Amygdala (tissue), 56 donors: ENCODE measurements at places on chromosomes 11 and 22.

DNA sequence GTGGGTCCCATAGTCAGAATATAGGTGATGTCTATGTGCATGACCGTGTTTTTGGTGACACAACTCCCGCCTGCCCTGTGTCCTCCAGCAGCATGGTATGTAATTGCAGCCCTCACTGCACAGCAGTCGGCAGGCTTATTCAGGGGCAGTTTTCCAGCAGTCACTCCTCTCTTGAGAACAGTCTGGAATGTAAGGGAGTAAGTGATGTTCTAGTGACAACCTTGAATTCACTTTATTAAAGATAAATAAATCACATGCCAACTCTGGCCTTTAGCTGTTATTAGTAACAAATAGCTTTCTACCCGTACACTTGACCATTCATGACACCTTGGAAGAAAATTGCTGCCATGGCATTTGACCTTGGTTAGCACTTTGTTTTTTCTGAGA, 27.9 kb downstream of the ZNRF3 start:
- DNase-seq = no peak

DNA sequence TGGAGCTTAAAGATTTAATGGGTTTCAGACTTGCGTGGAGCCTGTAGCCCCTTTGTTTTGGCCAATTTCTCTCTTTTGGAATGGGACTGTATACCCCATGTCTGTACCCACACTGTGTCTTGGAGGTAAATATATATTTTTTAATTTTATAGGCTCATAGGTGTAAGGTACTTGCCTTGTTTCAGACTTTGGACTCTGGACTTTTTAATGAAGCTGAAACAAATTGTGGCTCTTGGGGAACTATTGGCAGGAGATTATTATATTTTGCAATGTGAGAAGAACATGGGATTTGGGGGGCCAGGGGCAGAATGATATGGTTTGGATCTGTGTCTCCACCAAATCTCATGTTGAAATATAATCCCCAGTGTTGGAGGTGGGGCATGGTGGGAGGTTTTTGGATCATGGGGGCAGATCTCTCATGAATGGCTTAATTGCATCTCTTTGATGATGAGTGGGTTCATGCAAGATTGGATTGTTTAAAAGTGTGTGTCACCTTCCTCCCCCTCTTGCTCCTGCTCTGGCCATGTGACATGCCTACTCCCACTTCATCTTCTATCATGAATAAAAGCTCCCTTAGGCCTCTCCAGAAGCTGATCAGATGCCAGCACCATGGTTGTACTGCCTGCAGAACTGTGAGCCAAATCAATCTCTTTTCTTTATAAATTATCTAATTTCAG, 74.1 kb upstream of the ARHGAP20 start:
- no peak for DNase-seq

DNA sequence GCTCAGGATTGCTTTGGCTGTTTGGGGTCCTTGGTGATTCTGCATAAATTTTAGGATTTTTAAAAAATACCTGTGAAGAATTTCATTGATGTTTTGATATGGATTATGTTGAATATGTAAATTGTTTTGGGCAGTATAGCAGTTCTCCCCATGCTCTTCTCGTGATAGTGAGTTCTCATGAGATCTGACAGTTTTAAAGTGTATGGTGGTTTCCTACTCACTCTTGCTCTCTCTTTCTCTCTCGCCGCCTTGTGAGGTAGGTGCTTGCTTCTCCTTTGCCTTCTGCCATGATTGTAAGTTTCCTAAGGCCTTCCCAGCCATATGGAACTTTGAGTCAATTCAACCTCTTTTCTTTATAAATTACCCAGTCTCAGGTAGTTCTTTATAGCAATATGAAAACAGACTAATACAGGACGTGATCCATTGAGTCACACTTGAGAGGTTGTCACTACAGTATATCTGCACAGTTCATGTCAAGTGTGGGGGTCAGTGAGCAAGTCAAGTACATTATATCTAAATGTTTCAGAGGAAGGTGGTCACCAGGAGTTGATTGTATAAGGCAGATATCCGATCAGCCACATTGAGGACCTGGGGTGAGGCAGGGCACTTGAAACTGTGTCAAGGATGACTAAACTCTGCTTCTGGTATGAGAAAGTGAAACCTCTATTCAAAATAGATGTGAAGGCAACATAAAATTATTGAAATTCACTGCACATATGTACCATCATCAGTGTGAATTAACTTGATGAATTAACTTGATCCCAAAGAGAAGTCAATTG, 70.7 kb upstream of the CCDC179 start:
- no peak for DNase-seq

GRCh38 chr11:10930224-10930971, 72.5 kb upstream of the ZBED5 start:
- no peak for DNase-seq

DNA sequence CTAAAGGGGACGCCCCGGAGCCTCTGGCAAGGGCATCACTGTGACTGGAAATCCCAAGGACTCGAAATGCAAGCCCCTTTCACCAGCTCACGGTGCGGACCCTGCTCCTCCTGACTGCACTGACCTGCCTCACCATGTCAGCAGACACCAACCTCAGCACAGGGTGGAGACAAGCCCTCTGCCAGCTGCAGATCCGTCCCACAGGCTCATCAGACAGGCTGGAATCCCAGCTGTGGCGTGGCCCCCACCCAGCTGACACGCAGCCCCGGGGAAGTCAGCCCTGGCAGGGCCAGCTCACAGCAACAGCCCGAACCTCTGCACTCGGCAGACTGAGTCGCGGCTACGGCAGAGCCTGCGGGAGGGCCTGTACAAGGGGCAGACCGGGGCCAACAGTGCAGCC, 36.8 kb downstream of the BRD1 start:
- DNase-seq = no peak

- DNase-seq = no peak
Observed at GRCh38 chr22:25437414-25438160, 126.9 kb upstream of the GRK3 start.

- no peak for DNase-seq
Observed at GRCh38 chr11:134474942-134475341, 62.9 kb upstream of the B3GAT1 start.

GRCh38 chr11:108616549-108616948, 23.0 kb upstream of the EXPH5 start:
- DNase-seq = no peak

DNA sequence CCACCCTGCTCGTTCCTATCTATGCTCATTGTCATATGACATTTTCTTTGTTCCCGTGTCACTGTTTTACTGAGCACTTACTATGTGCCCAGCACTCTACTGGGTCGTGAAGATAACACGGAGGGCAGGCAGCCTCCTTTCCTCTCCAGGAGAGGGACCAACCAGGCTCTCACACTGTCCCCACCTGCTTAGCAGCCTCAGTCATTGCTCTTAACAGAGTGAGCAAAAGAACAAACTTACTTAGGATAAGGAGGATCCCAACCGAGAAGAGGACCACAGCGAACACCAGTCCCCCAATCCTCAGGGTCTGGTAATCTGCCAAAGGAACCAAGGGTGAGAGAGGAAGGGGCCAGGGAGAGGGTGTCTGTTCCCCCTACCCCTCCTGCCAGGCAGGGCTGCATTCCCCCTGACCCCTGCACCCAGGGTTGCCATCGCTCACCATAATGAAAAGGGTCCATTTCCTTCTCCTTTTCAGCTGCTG, 17.0 kb upstream of the FXYD2 start:
- DNase-seq = no peak

DNA sequence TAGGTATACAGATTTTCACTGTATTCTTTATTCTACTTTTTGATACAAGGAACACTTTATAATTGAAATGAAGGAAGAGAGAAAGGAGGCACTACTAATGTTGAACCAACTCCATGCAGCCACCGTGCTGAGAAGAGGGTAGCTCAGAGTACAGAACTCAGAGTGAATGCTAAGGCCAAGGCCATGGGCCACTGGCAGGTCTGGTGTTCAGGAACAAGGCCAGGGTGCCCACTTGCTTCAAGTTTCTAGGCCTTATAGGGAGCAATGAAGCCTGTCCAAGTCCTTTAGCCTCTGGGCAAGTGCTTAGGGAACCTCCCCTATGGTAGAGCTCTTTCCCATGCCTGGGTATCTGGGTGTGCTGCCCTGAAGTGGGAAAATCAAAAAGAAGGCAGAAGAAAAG, 235.0 kb downstream of the TENM4 start:
- DNase-seq = no peak

DNA sequence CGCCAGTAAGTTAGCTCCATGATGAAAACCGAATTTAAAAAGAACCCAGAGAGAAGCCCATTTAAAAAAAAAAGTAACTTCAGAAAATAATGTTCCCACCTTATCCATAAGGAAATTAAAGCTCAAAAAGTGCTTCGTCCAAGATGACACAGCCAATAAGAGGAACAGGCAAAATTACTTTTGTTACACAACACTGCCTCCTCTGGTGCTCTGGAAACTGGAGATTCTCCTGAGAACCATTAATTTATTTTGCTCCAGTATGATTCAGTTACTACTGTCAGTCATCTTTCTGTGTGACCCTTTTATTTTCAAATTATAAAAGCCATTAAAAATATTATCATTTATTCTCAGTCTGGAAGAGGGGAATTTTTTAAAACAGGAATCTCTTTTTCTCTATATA, 2.0 kb downstream of the IFT27 start:
- no peak for DNase-seq

GRCh38 chr11:2252018-2252417, 18.4 kb downstream of the ASCL2 start:
- DNase-seq = no peak

GRCh38 chr11:75513250-75513649, 12.5 kb downstream of the GDPD5 start:
- no peak for DNase-seq

- no peak for DNase-seq
Observed at GRCh38 chr11:9601037-9601875, 27.8 kb downstream of the WEE1 start.

GRCh38 chr11:95559899-95560298, 229.7 kb downstream of the FAM76B start:
- DNase-seq = no peak

DNA sequence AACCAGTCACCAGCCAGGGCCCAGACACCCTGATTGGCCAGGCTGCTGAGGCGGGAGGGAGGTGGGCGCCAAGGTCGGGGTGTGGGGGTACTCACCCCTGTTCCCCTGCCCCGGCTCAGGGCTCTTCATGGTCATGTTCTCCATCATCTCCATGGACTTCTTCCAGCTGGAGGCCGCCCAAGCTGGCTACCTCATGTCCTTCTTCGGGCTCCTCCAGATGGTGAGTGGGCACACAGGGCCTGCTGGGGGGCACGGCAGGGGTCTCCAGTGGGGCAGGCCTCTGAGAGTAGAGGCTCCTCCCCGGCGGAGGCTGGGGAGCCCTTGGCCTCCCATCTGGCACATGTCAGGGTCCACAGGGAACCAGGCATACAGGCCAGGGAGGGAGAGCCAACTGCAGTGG, 10.0 kb downstream of the PHLDA2 start:
- no peak for DNase-seq

GRCh38 chr11:2914455-2915195, 14.6 kb downstream of the PHLDA2 start:
- no peak for DNase-seq

DNA sequence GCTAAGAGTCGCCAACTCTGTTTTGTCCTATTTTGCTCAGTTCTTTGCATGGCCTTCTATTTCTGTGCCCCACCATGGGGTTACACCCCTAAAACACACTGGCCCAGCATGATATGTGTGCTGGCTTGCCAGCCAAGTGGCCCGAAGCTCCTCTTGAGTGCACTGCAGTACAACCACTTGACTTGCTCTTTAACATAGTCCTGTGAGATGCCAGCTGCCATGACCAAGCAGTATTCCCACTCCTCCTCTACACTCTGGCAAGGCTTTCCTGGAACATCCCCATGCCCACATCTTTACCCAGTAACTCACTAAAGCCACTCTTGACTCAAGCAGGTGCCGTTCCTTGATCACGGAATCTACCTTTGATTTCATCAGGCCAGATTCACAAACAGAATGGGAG, 102.9 kb upstream of the GAL start:
- DNase-seq = no peak

GRCh38 chr11:36509201-36509639, 852 bp downstream of the TRAF6 start:
- no peak for DNase-seq

DNA sequence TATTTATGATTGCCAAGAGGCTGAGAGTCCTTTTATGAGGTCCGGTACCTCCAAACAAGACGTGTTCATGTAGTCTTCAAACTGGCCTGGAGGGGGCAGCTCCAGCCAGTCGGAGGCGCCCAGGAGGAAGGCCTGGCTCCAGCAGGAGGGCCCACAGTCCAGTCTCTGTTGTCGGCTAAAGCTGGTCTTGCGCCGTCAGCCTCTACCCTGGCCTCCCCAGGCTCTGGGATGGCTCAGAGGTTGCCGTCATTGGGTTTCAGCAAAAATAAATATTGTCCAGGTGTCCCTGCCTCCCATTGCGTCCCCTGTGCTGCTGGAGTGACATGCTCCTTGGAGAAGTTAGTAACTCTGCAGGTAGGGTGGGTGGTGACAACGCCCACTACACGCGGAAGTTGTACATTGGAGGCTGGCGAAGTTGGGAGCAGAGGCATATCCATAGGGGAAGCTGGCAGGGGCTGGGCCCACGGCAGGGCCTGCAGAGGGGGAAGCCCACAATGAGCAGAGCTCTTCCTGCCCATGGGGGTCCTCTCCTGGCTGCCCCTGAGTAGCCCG, 1.0 kb upstream of the SLC25A1 start:
- DNase-seq = peak; percentile 74

GRCh38 chr22:39184586-39185577, 32.4 kb upstream of the CBX7 start:
- no peak for DNase-seq

- DNase-seq = no peak
Observed at GRCh38 chr11:127182586-127183203, 182.1 kb upstream of the KIRREL3 start.

DNA sequence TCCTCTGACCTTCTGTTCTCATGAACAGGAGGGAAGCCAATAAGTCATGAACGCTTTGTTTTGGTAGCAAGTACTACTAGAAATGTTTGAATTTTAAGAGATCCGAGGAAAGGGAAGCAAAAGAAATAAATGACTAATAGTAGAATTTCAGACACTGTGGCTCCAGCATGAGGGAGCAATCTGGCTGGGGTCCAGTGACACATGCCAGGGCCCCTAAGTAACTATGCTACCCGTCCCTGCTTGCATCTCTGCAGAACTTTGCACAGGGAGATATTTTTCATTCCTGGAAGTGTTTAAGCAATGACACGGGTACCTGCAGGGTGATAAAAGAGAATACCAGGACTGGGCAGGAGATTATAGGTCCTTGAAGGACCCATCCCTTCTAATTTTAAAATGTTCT, 7.3 kb upstream of the ADAMTS8 start:
- no peak for DNase-seq

DNA sequence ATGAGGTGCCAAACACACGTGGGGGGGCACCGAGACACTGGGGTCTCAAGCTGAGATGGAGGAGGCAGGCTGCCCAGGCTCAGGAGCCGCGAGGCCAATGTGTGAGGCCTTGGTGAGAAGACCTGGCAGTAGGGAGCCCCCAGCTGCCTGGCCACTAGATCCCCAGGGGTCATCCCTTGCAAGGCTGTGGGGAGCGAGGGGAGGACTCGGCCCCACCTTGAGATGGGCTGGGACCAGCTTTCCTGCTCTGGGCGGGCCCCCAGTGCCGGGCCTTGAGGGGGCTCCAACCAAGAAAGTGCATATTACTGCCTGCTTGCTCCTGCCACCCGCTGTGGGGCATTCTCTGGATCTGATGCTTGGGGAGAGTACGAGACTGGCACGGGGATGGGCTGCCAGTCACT, 107.0 kb downstream of the CTTN start:
- no peak for DNase-seq
